ENCODE measurements at places on chromosomes 4 and X. TPM values are rescaled to one million over a fixed set of nuclear protein-coding genes. Genes with fewer than 3 reads are reported as not detected.

GRCh38 chrX:43971966-43972961 lies 926 bp downstream of the NDP start:
- no peak for DNase-seq

Gene DCHS2
- not detected for total RNA-seq

DNA sequence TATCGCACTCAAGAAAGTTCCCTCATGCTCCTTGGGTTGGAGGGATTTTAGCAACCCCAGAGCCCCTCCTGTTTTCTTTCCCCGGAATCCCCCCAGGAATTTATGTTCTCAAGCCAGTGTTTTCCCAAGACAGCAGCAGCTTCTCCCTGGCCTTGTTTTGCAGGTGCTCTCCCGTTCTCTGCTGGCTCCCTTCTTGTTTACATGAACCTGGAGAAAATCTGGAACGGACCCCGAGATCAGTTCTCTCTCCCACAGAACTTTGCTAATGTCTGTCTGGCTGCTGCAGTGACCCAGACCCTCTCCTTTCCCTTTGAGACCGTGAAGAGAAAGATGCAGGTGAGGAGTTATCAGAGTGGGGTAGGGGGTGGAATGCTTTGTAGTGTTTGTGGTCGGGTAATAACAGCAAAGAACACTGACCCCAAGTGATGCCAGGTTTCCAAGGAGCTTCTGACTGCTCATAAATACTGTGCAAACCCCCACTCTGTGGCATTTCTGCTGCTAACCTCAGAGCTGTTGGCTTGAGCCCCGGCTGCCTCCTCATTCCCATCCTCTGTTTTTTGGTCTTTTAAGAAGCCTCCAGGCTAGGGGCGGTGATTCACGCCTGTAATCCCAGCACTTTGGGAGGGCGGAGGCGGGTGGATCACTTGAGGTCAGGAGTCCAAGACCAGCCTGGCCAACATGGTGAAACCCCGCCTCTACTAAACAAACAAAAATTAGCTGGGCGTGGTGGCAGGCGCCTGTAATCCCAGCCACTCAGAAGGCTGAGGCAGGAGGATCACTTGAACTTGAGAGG lies 11.1 kb downstream of the SLC25A43 start:
- DNase-seq: no peak

DNA sequence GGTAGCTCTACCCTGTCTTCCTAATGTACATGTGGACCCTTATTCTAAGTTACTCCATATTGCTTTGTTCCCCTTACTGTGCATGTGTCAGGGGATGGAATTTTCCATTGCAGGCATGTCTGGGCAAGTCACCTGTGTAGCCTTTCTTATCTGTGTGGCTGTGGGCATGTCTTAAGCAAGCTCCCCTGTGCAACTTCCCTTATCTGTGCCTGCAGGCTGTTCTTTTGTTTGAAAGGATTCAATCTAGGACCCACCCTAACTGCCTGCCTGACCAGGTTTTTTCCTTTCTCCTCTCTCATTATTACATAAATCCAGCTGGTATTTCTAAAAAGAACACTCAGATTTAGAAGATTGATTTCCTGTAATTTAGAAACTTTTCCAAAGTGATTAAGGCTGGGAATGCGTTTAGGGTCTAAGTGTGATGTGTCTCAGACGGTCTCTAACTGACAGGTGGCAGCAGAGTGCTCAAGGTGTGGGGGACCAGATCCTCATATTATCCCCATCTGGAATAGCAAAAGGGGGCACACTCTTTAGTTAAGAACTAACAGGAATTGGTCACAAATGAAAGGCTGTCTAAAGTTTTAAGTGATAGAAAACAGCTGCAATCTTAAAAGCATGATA lies 198.9 kb upstream of the PPP1R2C start:
- DNase-seq: no peak

GRCh38 chr4:92840880-92841279 lies 537.1 kb downstream of the GRID2 start:
- no peak for DNase-seq

Gene GIMD1
- not detected for total RNA-seq

Gene IL1RAPL2
- not detected for total RNA-seq

Gene ARHGAP6
- total RNA-seq: 2.5 TPM

DNA sequence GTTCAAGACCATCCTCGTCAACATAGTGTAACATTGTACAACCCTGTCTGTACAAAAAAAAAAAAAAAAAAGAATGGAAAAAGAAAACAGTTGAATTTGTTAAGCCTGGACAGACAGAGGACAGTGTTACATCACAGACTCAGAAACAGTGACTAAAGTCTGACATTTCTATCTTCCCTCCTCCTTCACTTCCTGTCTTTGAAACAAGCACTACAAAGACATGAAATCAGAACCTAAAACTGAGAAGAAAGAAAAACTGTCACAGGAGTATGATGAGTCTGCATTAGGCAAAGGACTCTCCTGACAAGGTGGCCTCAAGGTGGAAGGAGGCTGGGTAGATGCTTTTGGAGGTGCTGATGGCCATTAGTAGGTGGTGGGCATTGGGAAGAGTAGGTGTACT lies 126.7 kb downstream of the RBM47 start:
- no peak for DNase-seq

Gene ZNF182
- total RNA-seq: 2.4 TPM

DNA sequence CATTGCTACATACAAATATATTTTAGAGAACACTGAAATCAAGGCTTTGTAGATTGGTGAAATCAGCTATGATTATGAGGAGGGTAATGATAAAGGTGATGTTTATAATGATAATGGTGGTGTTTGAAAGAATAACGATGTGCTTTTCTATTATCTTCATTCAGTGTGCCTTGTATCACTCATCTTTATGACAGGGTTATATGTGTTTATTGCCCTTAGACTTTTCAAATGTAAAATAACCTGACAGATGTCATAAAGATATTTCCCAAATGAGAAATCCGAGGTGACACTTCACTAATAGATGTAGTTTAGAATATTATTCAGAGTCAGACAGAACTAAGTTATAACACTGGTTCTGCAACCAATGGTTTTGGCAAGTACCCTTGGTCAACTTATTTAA lies 323.0 kb upstream of the SPANXN4 start:
- DNase-seq: no peak

GRCh38 chr4:109610489-109610888 lies 50.4 kb downstream of the MCUB start:
- no peak for DNase-seq

DNA sequence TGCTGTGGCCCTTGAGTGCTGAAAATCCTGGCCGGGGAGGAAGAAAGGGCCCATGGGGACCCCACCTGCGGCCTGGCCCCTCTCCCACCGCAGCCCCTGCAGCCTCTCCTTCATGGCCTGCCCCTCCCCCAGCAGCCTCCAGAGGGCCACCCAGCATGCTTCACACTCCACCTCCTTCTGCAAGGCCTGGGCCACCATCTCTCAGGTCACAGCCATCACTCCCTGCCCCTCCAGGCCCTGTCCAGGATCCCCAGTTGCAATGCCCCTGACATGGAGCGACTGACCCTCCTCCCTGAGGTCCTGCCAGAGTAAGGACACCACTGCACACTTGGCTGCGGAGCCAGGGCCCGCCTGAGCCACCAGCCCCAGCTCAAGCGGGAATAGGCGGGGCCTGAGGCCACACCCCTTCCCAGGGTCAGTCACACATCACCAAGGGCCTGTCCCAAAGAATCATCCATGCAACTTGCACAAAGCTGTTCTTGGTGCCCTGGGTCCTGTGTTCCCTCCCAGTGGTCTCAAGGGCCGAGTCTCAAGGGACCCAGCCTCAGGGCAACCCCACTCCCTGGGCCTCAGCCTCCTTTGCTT lies 32.9 kb downstream of the CCNQ start:
- no peak for DNase-seq

Gene FAM200B
- 27.8 TPM for total RNA-seq

- DNase-seq: no peak
These were observed 36.5 kb downstream of the EFNB1 start for GRCh38 chrX:68865300-68865699.

- no peak for DNase-seq
These were observed 128.2 kb upstream of the WDFY3 start for GRCh38 chr4:85094735-85095134.

DNA sequence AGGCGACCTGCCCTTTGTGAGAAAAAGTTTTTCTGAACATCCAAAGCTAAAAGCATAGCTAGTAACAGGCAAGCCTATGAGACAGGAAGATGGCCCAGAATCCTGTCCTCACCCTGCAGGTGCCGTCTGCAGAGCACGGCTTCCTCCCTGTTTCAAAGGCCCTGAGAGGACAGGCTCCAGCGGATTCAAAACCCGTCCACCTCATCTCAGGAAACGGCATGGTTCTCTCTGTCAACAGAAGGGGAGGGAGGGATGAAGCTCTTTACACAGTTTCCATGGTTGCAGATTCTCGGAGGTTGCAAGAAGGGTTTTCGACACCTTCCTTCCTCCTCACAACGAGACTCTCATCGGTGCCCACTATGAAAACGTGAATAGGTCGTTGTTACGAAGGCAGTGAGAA lies 8.3 kb downstream of the PPP2R3B start:
- DNase-seq: no peak

Gene PNMA3
- total RNA-seq: 0.49 TPM

DNA sequence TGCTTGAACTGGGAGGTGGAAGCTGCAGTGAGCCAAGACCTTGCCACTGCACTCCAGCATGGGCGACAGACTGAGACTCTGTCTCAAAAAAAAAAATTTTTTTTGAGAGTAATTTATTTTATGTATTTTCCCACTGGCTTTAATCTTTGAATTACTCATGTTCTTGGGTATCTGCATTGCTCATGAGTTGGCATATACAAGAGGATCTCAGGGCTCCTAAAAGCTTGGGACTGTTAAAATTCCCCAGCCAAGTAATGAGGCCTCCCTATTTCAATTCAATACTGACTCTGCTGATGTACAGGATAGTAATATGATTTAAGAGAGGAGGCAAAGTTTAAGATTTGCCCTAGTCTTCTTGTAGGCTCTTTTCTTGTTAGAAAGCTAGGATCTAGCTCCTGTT lies 6.2 kb downstream of the IL21 start:
- DNase-seq: no peak

DNA sequence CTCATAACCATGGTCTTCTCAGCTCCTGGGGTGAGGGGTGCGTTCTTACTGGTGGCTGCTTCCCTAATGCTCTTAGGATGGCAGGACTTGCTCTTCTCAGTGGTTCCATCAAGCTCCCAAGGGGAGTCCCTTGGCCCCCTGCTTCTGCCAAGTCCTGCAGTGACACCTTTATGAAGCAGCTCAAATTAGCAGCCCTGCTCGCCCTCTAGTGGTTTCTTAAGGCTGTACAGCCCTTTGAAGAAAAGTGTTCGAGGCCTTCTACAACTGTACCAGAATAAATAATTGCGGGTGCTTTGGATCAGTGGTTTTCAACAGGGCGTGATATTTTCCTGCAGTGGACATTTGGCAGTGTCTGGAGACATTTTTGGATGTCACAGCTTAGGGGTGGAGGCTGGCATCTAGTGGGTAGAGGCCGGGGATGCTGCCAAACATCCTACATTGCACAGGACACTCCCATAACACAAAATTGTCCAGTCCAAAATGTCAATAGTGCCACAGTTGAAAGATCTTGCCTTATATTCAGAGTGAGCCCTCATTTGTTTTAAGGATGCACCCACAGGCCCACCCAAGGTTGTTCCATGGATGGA lies 204.7 kb upstream of the S100G start:
- no peak for DNase-seq

DNA sequence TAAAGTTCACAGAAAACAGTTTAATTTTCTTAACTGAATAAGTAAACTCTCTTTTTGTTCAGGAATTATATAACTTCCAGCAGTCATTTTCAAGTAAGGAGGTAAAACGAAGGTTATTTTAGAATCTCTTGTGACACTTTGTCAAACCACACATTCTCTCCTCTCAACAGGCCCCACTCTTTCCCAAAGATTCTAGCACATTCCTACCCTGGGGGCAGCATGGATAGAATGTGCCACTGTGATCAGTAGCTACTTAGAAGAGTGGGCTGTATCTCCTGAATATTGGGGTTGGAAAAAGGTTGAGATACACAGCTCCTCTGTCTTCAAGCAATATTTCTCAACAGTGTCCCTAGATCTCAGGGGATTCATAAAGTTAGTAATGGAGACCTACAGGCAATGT lies 157.6 kb downstream of the EMCN start:
- DNase-seq: no peak

GRCh38 chr4:155548173-155548572 lies 118.5 kb upstream of the GUCY1A1 start:
- DNase-seq: no peak

DNA sequence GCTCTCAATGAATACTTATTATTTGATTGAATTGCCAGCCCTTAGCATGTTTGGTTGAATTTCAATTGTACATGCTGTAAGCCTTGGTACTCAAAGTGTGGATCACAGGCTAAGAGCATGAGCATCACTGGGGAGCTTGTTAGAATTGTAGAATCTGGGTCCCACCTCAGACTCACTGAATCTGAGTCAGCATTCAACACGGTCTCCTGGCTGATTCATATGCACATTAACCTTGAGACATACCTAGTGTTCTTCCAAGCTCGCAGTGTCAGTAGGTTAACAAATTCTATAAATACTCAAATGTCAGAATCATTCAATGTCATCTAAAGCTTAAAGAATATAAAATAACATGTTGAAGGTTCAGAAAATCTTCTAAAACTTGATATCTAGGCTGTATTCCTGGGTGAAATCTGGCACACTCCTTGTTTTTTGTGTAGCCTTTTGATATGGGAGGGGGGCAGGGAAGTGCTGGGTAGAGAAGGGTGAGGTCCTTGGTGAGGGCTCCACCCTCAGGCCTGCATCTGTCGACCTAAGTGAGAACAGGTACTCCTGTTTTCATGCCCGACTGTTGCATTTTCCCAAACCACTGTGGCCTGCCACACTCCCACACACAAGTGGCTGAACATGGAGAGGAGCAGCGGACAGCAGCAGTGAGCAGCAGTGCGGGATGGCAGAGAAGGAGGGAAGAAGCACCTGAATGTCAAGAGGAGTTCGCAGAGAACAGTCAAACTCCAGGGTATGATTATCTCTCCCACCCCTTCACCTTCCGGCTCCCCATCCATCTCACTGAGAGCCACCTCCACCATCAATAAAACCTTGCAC lies 529.6 kb upstream of the IGFBP7 start:
- DNase-seq: no peak

Gene F8A2
- total RNA-seq: not detected

Gene TXK
- not detected for total RNA-seq

GRCh38 chr4:182310962-182311361 lies 67.8 kb downstream of the TENM3 start:
- DNase-seq: no peak

Gene DLG3
- total RNA-seq: 6.0 TPM

- no peak for DNase-seq
These were observed 423.2 kb downstream of the RPA4 start for GRCh38 chrX:97306771-97307470.

- no peak for DNase-seq
These were observed 131.2 kb upstream of the SMARCAD1 start for GRCh38 chr4:94076498-94076897.

DNA sequence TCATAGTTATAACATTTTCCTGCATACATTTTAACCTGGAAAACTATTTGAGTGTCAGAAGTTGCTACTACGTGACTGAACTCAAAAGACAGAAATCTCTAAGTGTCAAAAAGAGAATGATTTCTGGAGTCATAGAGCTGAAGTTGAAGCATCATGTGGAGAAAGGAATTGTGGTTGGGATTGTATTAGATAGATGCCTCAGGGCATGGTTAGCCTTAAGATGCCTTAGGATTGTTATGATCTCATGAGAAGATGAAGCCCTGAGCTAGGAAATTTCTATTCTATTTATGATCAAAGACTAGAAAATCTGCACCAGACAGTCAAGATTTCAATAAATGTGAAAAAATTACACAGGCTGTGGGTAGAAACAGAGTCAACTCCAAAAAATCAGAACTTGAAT lies 20.2 kb downstream of the EPGN start:
- DNase-seq: no peak

Gene LRCH2
- total RNA-seq: 1.1 TPM
